Fibroblast of skin of left quadriceps (primary cell): ENCODE measurements at places on chromosomes 3 and 15.

DNA sequence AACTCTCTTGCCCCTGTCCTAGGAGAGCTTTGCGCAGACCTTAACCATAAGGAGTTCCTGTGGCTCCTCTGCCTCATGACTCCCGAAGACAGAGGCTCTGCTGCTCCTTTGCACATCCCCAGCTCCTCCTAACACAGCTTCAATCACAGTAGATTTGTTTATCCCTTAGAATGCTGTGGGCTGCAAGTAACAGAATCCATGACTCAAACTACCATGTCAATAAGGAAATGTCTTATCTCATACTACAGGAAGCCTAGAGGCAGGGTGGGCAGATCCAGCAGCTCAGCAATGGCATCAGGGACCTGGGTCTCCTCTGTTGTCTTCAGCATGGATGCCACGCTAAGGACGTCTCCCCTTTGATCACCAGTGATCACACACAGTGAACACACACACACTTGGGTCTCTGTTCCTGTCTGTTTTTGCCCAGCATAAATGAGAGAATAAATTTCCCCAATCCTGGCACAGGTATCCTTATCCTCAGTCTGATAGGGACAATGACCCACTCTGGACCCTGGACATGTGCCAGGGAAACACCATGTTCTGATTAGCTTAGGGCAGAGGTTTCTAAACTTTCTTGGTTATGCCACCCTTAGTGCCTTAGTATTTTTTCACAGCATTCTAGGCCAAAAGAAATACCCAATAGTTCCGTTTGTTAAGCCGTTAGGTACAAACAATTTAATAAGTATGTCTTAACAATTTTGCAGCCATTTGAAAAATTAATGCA is 46.1 kb upstream of the MRPS22 start:
- DNase-seq = no peak

- no peak for DNase-seq
Measured at GRCh38 chr3:131713416-131714123, 210.8 kb upstream of the MRPL3 start.

DNA sequence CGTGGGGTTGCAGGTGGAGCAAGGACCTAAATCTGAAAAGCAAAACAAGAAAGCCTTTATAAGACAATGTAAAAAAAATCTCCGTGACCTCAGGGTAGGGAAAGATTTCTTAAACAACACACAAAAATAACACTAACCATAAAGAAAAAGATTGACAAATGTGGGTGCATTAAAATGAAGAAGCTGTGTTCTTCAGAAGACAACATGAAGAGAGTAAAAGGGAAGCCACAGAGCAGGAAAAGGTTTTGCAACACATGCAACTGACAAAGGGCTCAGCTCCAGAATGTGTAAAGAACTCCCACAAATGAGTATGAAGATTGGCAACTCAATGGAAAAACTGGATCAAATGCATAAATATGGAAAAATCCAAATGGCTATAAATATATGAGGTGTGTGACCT is 74.2 kb downstream of the MAGEF1 start:
- DNase-seq = no peak

DNA sequence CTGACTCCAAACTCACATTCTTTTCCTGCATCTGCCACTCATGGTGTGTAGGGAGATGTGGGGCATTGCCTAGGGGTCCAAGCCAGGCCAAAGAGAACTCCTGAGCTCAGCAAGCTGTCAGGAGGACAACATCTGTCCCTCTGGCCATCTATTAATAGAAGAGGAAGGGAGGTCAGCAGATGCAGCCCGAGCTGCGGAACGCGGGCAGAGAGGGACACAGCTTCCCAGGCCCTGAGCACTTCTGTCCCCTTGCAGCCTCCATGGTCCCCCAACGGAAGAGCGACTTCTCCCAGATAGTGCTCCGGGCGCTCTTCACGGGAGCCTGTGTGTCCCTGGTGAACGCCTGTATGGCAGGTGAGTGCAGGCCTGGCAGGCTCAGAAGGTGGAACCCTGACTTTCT is 37.3 kb upstream of the PDE8A start:
- no peak for DNase-seq

DNA sequence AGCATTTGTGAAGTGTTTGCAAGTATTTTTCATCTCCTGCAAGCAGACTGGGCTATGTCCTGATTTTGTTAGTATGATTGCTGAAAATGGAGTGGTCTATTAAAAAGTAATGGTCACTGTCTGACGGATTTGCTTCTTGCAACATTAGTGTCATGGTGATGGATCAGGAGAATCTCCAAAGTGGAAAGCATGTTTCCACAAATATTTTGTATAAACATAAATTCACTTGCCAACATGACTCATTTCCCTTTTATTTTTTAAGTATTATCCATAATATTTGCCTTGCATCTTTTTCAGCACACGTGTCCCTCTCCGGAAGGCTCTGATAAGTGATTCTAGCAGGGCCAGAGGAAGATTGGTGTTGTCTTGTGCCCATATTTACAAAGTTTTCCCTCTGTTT is 27.4 kb upstream of the CACNA2D3 start:
- no peak for DNase-seq

- DNase-seq = no peak
Measured at GRCh38 chr15:99582508-99582960, 16.8 kb downstream of the MEF2A start.

- DNase-seq = no peak
Measured at GRCh38 chr3:160199108-160199507, 26.1 kb upstream of the C3orf80 start.
